ENCODE measurements at places on chromosomes 3 and 15.

DNA sequence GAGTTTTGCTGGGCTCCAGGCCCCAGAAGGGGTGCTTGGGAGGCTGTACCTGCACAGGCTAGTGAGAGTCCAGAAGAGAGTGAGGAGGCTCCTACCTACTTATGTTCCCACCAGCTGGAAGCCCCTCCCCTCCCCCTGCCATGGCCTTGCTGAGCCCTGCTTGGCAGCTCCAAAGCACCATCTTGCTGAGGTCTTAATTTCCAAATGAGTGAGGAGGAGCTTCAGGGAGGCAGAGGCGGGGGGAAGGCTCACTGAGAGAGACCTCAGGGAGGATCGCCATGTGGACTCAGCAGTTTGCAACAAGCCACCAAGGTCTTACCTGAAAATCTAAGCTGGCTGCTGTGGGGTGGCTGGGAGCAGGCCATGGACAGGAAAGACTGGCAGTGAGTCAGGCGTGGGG lies 8.7 kb upstream of the CACNA2D2 start:
- DNase-seq = no peak

- DNase-seq = no peak
These were observed 22.3 kb upstream of the CFAP161 start for GRCh38 chr15:81111510-81112470.

DNA sequence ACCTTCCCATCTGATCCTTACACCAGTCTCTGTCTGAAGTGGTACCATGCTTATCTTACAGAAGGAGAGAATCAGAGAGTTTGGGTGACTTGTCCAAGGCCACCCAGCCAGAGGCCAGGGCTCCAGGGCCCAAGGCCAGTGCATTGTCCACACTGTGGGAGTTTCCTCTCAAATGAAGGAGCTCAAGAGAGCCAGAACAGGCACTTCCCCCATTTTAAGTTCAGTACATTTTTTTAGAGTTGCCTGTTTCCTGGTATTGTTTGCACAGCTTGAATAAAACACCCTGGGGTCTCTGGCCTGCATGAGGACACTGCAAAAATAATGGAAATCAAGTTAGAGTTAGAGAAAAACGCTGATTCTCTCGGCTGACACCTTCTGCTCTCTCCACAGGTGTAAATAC lies 284.0 kb downstream of the SQOR start:
- DNase-seq = no peak

- DNase-seq = no peak
These were observed 49.9 kb downstream of the CHRD start for GRCh38 chr3:184429786-184430185.

GRCh38 chr15:65372787-65373067 lies 5.1 kb downstream of the IGDCC3 start:
- DNase-seq = no peak

GRCh38 chr3:127534161-127534451 lies 56.4 kb downstream of the TPRA1 start:
- no peak for DNase-seq

GRCh38 chr3:128727996-128728395 lies 2.0 kb downstream of the RAB7A start:
- no peak for DNase-seq

DNA sequence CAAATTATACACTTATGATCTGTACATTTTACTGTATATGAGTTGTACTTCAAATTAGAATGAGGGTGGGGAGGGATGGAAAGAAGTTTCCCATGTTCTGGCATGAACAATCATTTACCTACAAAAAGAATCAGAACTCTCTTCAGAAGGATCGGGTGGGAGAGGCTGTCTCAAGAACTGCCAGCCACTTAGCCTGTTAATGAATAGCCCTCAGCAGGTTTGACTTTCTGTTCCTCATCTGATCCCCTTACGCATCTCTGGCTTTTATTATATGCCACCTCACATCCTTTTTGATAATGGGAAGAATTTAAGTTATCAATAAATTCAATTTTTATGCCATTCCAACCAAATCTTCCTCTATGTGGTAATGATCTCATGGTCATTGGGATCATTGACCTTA lies 168.3 kb upstream of the TGFBR2 start:
- peak; percentile 26 for DNase-seq

- DNase-seq = no peak
These were observed 29.6 kb downstream of the FAN1 start for GRCh38 chr15:30933293-30933692.

GRCh38 chr3:127646501-127647046 lies 17.6 kb downstream of the PODXL2 start:
- DNase-seq = no peak

GRCh38 chr3:153469162-153469561 lies 307.1 kb downstream of the RAP2B start:
- no peak for DNase-seq

- no peak for DNase-seq
These were observed 36.6 kb downstream of the MUC20 start for GRCh38 chr3:195757438-195757770.

DNA sequence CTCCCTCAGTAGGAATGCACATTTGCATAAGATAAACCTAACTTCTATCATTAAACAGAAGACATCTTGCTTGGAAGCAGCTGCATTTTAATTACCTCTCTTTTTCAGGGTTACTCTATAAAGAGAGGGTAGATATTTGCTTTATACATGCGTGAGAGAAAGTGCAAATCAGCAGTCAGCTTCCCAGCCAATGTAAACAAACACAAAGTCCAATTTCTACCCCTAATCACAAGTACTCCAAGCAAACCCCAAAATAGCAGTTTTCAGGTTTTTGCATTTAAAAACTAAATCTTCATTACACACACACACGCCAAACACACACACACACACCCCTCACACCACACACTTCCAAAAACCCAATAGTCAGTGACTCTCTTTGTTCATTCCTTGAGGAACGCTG lies 303.9 kb upstream of the ALCAM start:
- DNase-seq = no peak

DNA sequence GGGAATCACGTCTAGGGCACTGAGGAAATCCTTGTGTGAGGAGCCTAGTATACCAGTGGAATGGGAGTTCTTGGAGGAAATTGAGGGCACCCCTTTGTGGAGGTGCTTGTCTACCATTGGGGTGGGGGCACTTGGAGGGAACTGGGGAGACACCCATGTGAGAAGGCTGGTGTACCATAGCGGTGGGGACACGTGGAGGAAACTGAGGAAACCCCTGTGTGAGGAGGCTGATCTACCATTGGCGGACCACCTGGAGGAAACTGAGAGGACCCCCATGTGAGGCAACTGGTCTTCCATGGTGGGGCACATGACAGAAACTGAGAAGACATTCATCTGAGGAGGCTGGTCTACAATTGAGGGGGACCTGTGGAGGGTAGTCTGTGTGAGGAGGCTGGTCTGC lies 164.5 kb downstream of the FBLN2 start:
- DNase-seq = no peak

DNA sequence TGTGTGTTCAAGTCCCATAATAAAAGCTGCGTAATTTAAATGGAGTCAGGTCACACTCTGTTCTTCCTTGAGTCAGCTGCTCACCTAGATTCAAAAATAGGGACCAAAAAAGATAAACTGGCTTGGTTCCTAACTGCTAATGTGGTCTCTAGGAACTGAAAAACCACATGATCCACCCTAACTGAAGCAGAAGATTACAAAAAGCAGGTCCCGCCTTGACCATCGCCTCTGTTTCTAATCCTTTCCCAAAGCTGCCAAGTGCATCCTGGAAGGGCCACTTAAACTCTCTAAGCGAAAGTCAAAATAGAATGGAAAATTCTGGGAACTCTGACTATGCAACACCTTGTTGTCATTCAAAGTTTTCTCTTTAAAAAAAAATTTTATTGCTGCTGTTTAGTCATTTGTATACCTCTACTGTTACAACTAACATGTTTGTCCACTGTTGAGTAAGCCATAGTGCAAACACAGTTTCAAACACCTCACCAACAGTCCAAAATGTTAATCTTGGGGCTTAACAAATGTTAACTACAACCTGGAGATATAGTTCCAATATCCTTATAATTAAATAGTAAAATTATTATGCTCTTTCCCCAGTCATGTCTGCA lies 88.9 kb upstream of the THBS1 start:
- no peak for DNase-seq

DNA sequence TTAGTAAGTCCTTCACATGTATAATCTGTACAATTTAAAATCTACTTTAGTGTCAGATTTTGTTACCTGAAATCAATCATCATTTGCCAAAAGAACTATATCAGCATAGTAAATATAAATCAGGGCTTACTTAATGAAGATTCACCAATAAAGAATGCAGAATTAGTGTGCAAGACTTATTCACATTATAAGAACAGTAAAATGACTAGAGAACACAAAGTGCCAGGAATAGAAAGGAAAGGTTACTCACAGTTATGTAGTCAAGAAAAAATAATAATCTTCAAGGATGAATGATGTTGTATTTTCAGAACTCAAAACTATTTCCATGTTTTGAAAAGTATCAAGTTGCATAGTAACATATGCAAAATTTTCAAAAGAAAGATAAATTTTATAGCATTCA lies 891.9 kb downstream of the ROBO1 start:
- DNase-seq = no peak

DNA sequence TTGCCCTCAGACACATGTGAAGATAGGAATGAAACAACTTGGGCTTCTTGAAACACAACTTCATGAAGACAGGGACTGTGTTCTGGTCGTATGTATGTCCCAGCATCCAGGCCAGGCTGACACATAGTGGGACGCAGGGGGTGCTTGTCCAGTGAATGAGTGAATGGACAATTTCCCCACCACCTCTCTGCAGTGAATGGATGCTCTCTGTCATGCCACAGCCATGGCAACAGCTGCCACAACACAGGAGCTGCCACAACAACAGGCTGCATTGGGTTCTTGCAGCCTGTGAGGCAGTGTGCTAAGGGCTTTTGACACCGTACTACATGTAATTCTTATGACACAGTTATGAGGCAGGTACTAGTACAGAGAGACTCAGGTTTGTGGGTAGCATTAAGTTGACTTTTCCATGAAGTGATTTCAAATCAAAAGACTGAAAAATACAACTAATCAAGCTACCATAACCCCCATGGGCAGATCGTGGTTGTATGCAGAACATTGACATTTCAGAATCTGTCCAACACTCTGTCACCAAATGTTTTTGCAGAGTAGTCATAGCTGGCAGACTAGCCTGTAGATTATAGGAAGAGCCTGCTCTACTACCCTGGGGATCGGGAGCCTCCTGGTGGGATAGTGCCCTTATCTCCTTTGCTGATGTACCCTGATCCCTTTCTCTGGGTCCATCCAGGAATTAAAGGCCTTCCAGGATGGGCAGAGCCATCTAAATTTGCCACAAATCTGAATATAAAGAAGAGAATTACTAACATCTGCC lies 40.8 kb downstream of the CLSTN2 start:
- no peak for DNase-seq

- peak; percentile 45 for DNase-seq
These were observed 16.3 kb downstream of the BHLHE40 start for GRCh38 chr3:4995500-4996053.

DNA sequence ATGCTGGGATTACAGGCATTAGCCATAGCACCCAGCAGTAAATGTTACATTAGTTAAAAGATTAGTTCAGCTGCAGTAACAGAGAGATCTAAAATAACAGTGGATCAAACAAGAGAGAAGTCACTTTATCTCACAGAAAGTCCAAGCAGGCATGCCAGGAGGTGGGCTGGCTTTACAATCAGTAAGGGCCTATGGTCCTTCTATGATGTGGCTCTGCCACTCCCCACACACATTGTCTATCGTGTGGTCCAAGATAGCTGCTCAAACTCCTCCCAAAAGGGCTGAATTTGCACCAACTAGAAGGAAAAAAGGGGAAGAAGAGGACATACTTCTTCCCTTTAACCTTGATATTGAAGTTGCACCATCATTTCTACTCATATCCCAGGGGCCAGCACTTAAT lies 4.6 kb upstream of the RUVBL1 start:
- no peak for DNase-seq

- no peak for DNase-seq
These were observed 144.0 kb upstream of the CNTN4 start for GRCh38 chr3:1954632-1955031.

DNA sequence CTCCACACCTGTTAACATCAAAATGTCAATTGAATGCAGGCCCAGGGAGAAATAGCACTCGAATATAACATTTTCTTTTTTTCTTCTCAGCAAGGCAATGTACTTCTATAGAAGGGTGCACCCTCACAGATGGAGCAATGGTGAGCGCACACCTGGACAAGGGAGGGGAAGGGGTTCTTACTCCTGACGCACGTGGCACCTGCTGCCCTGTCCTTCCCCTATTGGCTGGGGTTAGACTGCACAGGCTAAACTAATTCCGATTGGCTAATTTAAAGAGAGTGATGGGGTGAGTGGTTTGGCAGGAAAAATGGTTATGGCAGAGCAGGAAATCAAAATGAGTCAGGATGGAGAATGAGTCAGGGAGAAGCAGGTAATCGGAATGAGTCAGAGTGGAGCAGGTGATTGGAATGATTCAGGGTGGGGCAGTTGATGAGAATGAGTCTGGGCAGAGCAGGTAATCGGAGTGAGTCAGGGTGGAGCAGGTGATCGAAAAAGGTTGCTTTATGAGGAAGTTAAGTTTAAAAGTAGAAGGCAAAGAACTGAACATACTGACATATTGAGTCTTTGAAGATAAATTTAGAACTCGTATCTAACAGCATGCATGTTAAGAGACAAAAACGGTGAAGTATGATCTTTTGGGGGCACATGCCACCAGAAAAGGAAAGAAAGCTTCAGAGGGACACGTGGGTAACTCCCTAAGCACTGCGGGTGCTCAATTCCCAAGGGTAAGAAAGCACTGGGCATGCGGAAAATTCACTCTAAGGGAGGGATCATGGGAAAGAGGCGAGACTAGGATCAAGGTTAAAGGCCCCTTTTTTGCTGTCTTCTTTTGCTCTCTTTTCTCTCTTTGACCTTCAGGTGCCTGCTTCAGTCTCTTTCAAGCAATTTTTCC lies 72.9 kb upstream of the GALNT15 start:
- DNase-seq = no peak

DNA sequence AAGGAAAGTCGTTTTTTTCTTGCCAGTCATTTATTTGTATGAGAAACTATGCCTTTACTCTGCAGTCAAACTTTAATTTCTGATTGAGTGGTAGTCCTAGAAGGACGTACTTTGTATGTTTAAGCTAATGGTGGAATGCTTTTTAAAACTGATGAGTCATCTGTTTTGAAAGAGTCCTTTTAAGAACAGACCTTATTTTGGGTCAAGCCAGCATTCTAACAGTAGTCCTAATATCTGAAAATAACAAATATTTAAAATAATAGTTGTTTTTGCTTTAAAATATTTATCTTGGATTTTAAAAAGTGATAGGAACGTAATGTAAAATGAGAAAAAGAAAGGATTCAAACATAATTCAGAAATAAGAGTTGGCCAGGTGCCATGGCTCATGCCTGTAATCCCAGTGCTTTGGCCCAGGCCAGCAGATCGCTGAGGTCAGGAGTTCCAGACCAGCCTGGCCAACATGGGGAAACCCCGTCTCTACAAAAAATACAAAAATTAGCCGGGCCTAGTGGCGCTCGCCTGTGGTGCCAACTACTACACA lies 1.3 kb upstream of the LRRC58 start:
- DNase-seq = peak; percentile 27

GRCh38 chr3:36178018-36178417 lies 202.3 kb upstream of the STAC start:
- DNase-seq = no peak

GRCh38 chr3:168828536-168828935 lies 732.8 kb upstream of the GOLIM4 start:
- DNase-seq = no peak

- peak; percentile 54 for DNase-seq
These were observed 210.8 kb upstream of the NR2E3 start for GRCh38 chr15:71599418-71600151.

GRCh38 chr3:32049916-32050315 lies 56.5 kb upstream of the GPD1L start:
- DNase-seq = no peak

GRCh38 chr15:46654993-46655392 lies 1020.2 kb downstream of the SQOR start:
- DNase-seq = no peak

All from kidney (tissue), 22 donors.